ENCODE measurements at places on chromosomes 7 and 10. TPM values are rescaled to one million over a fixed set of nuclear protein-coding genes. Genes with fewer than 3 reads are reported as not detected.

FAS gene
- 5.8 TPM for total RNA-seq

PDAP1 gene
- total RNA-seq = 20.1 TPM

ACHE gene
- total RNA-seq = 1.2 TPM

INA gene
- 0.13 TPM for total RNA-seq

CACNB2 gene
- under 0.01 TPM for total RNA-seq

SLF2 gene
- 22.8 TPM for total RNA-seq

TMEM236 gene
- 0.38 TPM for total RNA-seq

CTAGE8 gene
- total RNA-seq = 0.13 TPM

ZNF365 gene
- not detected for total RNA-seq

PODXL gene
- total RNA-seq = 210 TPM

FAM237B gene
- not detected for total RNA-seq

DNA sequence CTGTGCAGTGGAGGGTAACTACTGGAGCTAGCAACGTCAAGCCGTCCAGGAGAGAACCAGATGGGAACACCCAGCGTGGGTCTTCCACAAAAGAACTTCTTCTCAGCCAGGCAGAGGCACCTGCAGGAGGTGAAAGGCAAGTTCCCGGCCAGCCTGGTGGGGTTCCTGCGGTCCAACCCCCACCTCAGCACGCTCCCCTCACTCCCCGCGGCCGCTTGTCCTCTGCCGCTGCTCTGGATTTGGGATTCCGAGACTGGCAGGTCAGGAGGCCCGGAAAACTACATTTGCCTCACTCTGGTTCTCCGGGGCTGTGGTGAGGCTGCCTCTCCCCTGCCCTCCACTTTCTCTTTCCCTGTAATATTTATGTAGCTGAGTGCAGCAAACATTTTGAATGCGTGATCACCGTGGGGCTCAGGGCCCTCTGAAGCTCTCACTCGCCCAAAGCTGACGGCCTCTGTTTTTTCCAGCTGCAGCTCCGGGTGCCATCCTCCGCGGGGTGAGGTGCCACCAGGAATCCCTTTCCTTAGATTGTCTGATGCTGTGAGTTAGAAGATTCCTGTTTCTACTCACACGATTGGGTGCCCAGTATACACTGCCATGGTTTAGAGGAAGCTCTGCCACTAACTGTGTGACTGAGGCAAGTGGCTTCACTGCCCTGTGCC lies 366.9 kb downstream of the DNAJB6 start:
- no peak for DNase-seq

DNA sequence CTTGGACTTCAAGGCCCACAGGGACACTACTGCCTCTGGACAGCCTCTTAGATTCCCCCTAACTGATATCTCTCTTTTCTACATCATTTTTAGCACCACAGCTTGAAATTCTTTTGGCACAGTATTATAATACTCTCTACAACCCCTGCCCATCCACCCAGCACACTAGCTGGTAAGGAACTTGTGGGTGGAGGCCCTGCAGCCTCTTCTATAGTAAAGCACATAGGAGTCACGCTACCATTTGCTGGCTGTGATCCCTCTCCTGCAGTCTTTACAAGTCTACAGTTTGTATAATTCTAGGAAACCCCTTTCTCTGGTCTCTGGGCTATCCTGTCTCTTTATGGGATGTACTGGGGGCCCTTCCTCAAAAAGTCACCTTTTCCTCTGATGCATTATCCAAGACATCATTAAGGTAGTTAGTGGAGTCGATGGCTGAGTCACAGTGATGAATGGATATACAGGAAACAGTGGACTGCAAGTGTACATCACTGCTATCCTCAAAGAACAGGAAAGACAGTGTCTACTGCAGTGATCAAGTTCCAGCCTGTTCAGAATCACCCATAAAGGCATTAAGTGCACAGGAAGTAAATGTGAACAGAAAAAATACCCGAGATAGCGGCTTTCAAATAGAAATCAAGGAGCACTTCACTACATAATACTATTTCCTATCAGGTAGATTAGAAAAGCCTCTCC lies 54.4 kb downstream of the STK17A start:
- peak; percentile 54 for DNase-seq

DNA sequence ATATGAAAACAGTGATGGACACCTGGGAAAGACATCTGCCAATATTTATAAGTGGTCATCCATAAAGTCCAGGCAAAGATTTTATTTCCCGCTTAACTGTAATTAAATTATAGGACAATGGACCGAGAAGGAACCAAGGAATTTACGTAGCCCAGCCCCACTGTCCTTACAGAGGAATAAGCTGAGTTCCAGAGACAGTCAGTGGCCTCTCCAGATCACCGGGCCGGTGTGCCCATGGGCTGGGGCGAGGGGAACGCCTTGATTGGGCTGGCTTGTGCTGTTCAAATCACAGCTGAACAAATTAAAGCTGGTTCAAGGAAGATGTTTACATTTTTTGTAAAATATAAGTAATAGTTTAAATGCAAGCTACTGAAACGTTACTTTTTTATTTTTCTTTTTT lies 40.7 kb downstream of the PFKP start:
- no peak for DNase-seq

GRCh38 chr7:105760551-105761447 lies 115.6 kb downstream of the ATXN7L1 start:
- DNase-seq = no peak

DNA sequence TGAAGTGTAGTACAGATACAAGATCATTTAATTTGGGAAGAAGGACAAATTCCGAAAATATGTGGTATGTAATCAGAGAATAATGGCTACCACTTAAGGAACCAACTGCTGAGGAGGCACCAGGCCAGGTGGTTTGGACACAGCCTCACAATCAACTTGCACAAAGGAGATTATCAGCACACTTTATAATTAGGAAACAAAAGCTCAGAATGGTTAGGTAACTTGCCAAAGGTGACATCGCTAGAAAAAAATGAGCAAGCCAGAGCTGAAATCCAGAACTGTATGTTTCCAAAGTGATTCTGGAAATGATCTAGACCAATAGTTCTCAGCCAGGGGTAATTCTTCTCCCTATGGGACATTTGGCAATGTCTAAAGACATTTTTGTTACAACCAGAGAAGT lies 36.6 kb downstream of the ERCC6 start:
- no peak for DNase-seq

DNA sequence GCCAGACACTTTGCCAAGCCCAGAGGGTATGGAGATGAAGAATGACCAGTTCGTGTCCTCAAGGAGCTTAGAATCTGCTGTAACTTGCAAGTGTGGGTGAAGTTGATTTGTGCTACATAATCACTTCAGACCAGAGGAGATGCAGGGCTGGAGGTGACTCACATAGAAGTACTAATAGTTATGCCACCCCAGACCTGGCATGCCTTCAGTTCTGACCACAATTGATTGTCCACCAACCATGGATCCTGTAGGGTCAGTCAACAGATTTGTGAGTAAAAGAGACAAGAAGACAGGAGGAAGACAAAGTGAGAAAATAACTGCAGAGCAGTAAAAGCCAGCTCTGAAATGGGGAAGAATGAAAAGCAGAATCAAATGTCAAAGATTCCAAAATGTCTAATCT lies 51.2 kb upstream of the BMPER start:
- DNase-seq = no peak

GRCh38 chr10:31319602-31320549 lies 860 bp downstream of the ZEB1 start:
- peak; percentile 25 for DNase-seq

GRCh38 chr10:42975558-42976340 lies 101.1 kb upstream of the RET start:
- no peak for DNase-seq

DNA sequence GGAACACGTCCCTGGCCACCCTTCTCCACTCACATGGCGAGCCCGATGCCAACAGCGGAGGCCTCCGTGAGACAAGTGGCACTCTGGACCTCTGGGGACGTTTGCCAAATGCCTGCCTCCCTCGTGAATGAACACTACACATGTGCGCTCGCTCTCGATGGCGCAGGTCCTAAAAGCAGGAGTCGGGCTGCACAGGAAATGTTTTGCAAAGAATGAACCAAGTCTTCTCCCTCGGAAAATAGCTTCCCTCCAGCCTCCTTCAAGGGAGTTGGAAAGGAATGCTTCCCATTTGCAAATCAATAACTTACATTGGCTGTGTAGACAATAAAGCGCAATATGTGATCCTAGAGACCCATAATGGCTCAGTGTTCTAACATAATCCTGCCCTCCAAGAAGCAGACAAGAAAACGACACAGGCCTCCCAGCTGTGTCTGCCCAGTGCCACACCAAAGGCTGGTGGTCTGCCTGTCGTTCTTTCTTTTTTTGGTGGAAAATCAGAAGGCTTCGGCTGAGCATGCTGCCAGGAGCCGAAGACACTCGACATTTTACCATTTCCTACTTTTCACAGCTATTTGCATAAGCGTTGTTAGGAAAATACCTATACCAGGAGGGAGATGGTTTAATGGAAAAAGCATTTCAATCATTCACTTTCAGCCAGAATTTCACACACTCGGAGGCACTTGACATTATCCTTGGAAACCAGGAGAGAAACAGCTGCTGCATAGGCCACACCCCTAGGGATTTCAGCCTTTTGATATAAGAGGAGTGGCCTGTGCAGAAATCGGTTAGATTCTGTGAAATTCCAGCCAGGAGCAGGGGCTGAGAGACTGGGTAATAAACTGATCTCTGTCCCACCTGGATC lies 38.4 kb downstream of the ATXN7L1 start:
- no peak for DNase-seq

DNA sequence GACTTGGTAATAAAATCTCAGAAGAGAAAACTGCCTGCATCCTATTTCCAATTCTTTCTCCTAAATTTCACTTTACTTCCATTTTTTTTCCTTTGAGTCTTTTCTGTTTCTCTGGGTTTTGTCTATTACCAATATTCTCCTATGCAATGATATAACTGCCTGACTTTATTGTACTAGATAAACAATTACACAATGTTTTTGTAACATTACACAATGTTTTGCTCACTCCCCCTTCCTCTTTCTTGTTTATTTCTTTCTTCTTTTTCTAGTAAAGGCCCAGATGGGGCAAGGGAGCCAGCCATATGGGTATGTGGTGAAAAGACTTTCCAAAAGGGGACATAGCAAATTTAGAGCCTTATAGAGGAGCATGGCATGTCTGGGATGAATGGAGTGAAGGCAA lies 278.7 kb upstream of the PHYHIPL start:
- no peak for DNase-seq

GRCh38 chr7:100875356-100875751 lies 451 bp downstream of the SRRT start:
- no peak for DNase-seq

DNA sequence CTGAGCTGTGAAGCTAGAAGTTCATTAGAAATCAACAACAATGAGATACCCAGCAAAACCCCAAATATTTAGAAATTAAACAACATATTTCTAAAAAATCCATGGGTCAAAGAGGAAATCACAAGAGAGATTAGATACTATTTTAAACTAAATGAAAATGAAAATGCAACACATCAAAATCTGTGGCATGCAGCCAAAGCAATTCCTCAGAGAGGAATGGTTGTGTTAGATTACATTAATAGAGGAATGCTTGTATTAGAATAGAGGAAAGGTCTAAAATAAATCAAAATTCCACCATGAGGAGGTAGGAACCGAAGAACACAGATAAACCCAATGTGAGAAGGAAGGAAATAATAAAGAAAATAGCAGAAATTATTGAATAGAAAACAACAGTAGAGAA lies 642.1 kb upstream of the GALNT17 start:
- DNase-seq = no peak

DNA sequence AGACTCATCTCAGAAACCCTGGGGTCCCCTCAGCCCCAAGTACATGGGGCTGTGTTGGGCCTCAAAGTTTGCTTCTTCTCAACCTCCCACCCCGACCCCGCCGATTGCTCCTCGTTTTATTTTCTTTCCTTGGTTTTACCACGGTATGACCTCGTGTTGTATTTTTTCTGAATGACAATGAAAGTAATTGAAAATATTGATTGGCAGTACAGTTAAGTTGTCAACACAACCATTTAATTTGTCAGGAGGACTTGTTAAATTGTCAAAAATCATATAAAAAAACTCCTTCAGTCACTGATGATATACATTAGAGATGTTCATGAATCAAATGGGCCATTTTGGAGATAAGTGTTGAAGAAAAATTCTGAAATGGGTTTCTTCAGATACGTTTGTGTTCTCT lies 520.7 kb downstream of the LRMDA start:
- no peak for DNase-seq

DNA sequence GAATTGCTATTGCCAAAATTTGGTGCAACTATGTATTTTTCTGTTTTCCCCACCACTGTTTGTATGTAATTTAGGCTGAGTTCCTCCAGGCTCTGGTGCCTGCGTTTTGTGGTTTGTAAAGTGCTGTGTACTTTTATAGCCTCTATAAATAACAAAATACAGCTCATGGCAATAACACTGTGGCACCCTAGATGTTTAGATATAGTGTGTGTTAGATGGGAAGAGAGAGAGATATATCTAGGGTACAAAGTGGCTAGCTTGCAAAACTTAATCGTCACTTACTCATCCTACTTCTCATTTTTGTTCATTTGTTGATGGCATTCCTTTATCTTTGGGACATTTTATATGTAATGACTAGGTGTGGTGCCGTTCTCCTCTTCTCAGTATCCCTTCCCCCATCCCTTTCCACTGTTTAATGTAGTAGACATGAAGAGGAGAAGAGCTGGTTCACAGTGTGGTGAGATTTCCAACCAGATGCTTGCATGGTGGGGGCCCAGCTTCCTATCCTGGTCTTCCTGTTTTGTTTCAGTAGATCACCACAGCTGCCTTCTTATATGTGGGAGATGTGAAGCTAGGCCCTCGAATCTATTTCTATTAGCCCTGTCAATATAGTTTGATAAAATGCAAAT lies 115.0 kb downstream of the SND1 start:
- DNase-seq = no peak

- DNase-seq = no peak
Measured at GRCh38 chr10:131450216-131450765, 138.8 kb upstream of the TCERG1L start.

GRCh38 chr10:45238896-45239295 lies 76.5 kb downstream of the OR13A1 start:
- peak; percentile 51 for DNase-seq

All from dermis microvascular lymphatic vessel endothelial cell (primary cell).